Stimulated activated CD4-positive, alpha-beta T cell treated with anti-CD3 and anti-CD28 coated beads, TNF-alpha, amount 100 ng/mL, for 1 hour (primary cell): ENCODE measurements at places on chromosomes 1 and 21.

GRCh38 chr21:39863111-39863510 is 4.1 kb upstream of the PCP4 start:
- DNase-seq, result no peak

- DNase-seq, result no peak
Observed at GRCh38 chr1:224170748-224171478, 12.1 kb upstream of the DEGS1 start.

DNA sequence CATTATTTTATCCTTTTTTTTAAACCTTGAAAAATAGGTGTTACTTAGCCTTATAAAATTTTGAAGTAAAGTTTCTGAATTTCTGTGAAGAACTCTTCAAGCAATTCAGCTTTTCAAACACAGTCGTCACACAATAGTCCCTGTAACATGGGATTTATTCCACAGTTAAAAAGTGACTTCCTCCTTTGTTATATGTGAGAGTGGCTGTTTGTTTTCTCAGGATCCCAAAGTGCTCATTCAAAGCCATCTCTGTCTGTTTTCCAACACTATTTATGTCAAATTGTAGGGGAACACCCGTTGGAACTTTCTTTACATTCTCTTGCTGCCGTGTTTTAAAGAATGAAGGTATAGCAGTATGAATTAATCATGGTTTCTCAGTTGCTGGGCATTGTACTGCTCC is 80.8 kb upstream of the GPR52 start:
- no peak for DNase-seq

DNA sequence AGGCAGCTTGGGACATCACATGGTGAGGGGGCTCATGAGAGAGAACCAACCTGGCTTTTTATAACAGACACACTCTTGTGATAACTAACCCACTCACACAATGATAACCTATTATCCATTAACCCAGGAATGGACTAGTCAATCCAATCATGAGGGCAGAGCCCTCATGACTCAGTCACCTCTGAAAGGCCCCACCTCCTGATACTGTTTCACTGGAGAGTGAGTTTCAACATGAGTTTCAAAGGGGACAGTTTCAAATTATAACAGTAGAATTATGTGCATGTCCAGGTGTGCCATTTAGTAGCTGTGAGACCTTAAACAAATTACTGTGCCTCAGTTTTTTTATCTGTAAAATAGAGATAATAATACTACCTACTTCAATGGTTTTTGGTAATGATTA is 47.6 kb upstream of the PPP2R5A start:
- no peak for DNase-seq

DNA sequence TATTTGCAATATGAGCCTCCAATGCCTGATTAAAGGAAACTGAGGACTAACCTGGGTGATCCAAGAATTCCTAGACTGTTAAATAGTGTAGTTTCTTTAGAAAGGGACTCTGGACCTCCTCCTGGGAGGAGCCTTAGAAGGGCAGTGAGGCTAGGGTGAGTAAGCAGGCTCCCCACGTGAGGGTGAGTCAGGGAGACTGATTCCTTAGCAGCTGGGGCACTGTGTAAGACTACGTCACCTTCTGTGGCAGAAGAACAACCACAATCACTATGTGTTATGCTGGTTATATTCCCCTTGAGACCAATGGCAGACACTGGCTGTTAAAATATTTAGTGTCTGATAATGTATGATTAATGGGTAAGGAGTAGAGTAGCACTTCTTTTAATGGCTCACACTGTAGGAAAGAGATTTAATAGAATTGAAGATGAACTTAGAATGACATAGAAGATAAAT is 53.3 kb upstream of the SYT14 start:
- DNase-seq, result no peak

DNA sequence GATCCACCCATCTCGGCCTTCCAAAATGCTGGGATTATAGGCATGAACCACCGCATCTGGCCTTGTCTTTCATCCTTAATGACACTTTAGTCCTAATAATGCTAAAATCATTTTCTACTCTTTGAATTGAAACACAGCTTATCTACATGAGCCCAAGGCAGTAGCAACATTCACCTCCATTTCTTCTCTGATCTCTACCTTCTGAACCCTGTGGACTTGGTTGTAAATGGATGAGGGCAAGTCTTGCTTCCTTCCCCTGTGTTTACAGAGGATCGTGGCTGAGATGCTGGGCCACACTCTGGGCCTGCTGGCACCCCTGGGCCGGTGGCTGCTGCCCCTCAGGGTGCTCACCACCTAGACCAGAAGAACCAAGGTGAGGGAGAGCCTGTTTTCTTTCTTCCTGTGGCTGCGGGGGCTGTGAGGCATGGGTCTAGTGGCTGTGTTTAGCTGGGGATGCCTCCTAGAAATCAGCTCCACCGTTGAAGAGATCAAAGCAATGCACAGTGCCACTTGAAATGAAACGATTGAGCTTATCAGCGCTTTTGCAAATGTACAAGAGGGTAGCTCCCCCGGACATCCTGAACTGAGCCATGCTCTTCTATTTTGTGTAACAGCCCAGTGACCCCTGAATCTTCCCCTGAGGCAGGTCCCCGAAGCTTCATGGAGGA is 32.2 kb upstream of the LGALS8 start:
- no peak for DNase-seq

- no peak for DNase-seq
Observed at GRCh38 chr21:42837421-42838211, 41.7 kb downstream of the WDR4 start.

GRCh38 chr1:161932668-161933067 is 91.0 kb downstream of the OLFML2B start:
- no peak for DNase-seq

GRCh38 chr1:93701629-93702028 is 20.0 kb upstream of the BCAR3 start:
- no peak for DNase-seq

DNA sequence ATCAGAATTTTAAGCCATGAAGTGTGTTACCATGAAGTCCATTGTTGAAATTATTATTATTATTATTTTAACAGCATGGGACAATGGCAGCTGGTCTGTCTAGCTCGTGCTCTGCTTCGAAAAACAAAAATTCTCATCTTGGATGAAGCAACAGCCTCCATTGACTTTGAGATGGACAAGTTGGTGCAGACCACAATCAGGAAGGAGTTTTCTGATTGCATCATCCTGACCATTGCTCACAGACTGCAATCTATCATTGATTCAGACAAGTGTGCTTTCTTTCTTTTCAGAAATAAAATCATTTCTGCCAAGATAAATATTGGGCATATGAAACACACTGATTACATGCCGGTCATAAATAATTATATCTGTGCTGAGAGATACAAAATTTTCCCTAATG is 21.0 kb downstream of the HSPA13 start:
- DNase-seq, result no peak

DNA sequence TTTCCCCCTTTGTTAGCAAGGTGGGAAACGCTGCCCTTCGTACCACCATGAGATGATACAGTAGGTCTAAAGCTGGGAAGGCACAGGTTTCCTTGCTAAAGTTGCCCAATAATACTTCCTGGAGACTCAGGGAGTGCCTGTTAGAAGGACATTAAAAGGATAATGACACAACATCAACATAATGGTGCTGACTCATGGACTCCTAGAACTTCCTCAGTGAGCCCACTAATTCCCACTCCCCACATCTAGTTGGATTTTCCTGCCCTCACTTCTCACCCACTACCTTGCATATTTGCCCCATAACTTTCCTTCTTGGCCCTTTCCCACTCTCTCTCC is 17.5 kb downstream of the CFAP45 start:
- no peak for DNase-seq

GRCh38 chr1:158019171-158019868 is 25.9 kb downstream of the KIRREL1 start:
- DNase-seq, result no peak

- no peak for DNase-seq
Observed at GRCh38 chr1:38009088-38009840, 3.3 kb upstream of the UTP11 start.

- no peak for DNase-seq
Observed at GRCh38 chr1:98260412-98260811, 339.6 kb upstream of the DPYD start.

GRCh38 chr1:181033128-181033798 is 520 bp upstream of the MR1 start:
- DNase-seq, result no peak

- no peak for DNase-seq
Observed at GRCh38 chr1:226490426-226490809, 58.1 kb upstream of the STUM start.

GRCh38 chr1:214367841-214368240 is 86.9 kb downstream of the SMYD2 start:
- no peak for DNase-seq

- no peak for DNase-seq
Observed at GRCh38 chr21:31660259-31660565, 719 bp downstream of the SOD1 start.

- no peak for DNase-seq
Observed at GRCh38 chr1:155681776-155682175, 6.8 kb downstream of the YY1AP1 start.

DNA sequence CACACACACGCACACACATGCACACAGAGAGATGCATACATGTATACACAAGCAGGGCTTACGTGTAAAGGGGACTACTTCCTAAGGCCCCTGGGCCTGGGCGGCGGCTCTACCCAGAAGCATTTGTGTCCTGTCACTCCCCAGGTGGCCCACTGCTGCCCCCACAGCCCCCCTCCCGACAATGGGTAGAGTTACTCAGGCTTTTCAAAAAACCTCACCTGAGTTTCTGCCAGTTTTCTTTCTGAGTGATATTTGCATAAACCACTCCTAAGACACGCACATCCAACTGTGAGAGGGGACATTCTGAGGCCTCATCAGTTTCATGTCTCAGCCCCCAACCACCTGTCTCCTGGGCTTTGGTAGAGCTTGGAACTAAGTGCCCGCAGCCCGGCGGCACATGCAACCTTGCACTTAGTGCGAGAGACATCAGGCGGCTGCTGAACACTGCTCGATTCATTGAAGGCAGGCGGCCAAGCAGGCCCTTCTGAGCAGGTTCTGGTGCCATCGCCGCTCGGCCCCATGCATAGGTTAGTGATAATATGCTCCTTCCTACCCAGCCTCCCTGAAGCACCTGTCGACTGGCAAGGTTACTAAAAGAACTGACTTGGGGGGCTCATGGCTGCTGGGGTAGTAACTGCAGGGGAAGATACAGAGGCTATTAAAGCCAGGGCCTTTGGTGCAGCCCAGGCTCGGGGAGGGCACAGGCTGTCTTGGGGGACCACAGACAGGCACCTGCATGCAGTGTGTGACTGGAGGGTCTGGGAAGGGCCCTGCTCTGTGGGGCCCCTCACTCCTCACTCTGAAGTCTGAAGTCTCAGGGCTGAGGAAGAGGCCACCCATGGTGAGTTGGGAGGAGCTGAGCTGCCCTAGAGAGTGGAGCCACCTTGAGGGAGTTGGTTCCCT is 364.2 kb upstream of the VAMP3 start:
- DNase-seq, result no peak

DNA sequence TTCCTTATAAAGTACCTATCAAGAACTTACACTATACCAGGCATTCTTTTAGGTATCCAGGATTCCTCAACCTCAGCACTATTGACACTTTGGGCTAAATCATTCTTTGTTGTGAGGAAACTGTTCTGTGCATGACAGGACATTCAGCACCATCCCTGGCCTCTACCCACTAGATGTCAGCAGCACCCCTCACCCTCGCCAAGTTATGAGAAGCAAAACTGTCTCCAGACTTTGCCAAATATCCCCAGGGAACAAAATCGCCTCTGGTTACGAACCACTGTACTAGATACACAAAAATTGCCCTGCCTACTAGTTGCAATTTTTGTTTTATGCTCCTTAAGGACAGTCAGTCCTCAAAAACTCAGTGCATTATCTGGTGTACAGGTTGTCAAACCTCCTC is 35.7 kb downstream of the PALMD start:
- no peak for DNase-seq

- no peak for DNase-seq
Observed at GRCh38 chr1:153560771-153561465, 4.7 kb downstream of the S100A2 start.

DNA sequence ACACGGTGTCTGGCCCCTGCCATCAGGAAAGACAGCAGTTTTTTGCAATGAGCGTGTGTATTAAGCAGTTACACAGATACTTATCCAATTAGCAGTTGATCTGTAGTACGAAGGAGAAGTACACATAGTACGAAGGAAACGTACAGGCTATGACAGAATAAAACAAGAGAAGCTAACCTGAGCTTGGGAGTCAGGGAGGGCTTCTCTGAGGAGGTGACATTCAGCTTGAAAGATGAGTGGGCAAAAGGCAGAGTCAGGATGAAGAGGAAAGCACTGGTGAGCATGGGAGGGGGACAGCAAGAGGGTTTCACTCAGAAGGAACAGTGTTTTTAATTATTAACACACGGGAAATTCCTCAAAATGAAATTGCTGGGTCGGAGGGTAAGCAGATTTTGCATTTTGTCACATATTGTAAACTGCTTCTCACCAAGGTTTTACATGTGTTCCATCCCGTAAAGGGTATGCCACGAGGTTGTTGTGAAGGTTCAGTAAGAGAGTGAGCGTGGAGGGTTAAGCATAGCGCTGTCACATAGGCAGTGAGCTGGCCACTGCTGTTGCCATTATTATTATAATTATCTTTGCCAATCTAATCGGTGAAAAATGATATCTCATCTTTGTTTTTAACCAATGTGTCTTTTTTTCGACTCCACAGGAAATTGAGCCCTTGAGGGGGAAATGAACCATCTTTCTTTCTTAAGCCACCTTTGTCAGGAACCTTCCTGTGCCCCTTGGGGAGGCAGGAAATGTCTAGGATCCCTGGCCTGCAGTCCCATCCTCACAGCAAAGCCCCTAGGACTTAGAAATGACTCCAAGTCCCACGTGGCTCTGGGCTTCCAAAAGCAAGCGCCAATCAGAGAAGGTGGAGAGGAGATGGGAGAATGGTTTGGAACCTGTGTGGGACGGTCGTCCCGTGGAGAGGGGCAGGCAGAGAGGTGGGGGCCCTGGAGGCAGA is 47.3 kb upstream of the POU3F1 start:
- no peak for DNase-seq

GRCh38 chr1:71919811-71920509 is 362.4 kb downstream of the NEGR1 start:
- no peak for DNase-seq

- no peak for DNase-seq
Observed at GRCh38 chr1:187960125-187960638, 1131.4 kb downstream of the PLA2G4A start.

DNA sequence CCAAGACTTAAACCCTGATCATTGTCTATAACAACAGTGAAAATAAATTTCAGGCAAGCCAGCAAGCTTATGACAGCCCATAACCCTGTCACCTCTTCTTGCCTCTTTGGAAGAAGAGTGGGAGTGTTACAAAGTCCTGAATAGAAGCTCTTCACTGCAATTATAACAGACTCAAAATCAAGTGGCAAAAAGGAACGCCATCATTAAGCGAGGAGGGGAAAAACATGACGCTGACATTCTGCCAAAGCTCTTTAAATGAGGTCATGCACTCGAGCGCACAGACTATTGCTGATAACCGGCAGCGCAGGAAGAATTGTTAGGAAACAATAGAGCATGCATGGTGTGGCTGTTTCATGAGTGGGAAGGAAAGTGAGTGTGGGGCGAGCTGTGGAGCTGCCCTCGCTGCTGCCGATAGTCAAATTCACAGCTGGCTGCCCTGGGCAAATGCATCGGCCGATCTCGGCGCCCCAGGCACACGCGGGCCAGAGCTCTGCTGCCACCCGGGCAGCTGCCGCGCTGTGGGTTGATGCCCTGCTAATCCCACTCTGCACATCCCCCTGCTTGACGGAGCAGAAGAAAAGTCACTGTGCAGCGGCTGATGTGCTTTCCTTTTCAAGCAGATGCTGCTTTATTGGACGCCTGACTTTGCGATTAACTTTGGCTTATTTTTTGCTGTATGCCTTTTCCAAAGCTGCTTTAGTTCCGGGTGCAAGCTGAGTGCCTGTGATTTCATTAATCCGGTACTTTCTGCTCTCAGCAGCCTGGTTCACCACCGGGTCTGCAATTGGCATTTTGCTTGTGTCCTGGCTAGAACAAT is 102.4 kb upstream of the ST6GALNAC5 start:
- DNase-seq, result no peak

- no peak for DNase-seq
Observed at GRCh38 chr1:73947009-73947408, 251.0 kb downstream of the LRRIQ3 start.
